ENCODE measurements at places on chromosomes 16 and 17. TPM values are rescaled to one million over a fixed set of nuclear protein-coding genes. Genes with fewer than 3 reads are reported as not detected.

Gene GNAO1
- 2.7 TPM for total RNA-seq

Gene PTX4
- not detected for total RNA-seq

Gene SLC43A2
- total RNA-seq, result 0.55 TPM

Gene RNF157
- 165 TPM for total RNA-seq

Gene TBC1D3E
- not detected for total RNA-seq
